ENCODE measurements at places on chromosomes 2 and 18. TPM values are rescaled to one million over a fixed set of nuclear protein-coding genes. Genes with fewer than 3 reads are reported as not detected.
A peak's percentile ranks its signal among the peaks of the same experiment; 100 is the strongest.

The MAP2 gene
- polyA plus RNA-seq, result 42.7 TPM

DNA sequence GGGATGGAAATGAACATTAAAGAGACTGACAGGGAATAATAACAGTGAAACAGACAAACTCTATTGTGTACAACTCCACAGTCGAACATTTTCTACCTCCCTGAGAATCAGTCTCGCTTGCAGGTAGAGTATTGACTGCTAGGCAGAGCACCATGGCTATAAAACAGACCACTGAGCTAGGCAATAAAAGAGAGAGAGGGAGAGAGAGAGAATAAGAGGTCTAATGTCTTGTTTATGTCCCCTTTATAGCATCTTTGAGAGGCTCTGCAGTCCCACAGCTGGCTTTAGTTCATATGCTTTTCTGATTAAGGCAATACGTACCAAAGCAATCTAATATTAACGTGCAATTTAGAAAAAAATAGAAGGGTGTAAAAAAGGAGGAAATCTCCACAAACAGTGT lies 652.6 kb downstream of the NRXN1 start:
- no peak for DNase-seq

DNA sequence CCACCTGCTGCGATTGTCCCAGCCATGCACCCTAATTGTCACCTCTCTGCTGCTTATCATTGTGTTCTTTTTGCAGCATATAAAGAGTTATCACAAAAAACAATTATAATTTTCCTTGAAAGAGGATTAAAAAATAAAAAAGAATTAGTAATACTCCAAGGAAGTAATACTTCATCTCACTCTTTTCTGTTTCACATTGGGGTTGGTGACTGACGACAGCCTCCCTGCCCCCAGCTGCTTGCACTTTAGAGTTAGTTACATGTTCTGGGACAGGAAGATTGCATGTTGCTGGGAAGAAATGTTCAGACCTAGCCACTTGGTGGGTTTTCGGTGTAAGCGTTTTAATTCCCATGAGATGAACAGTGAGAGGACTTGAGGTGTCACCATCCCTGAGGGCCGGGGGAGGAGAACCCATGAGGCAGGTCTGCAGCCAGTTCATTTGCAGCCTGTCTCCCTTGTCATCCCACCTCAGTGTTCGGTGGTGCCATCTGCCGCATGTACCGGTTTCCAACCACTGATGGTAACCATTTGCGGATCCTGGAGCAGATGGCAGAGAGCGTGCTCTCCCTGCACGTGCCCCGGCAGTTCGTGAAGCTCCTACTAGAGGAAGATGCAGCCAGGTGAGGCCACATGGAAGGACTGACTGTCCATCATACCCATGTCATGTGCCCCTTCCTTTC lies 69.1 kb downstream of the COA5 start:
- DNase-seq, result no peak

DNA sequence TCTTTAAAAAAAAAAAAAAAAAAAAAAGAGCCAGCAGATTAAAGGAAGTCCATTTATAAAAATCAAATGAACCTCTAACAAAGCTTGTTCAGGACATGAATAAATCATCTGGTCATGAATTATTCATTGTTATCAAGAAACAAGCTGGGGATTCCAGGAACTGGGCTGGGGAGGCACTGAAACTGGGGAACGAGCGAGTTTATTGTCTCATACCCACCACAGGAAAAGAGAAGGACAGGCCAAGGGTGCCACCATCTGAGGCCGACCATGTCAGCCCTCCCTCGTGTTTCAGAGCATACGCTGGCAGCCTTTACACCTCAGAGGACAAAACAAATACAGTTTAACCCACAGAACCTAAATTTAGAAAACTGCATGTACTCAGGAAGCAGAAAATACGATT lies 164.2 kb downstream of the VWC2L start:
- DNase-seq, result no peak

DNA sequence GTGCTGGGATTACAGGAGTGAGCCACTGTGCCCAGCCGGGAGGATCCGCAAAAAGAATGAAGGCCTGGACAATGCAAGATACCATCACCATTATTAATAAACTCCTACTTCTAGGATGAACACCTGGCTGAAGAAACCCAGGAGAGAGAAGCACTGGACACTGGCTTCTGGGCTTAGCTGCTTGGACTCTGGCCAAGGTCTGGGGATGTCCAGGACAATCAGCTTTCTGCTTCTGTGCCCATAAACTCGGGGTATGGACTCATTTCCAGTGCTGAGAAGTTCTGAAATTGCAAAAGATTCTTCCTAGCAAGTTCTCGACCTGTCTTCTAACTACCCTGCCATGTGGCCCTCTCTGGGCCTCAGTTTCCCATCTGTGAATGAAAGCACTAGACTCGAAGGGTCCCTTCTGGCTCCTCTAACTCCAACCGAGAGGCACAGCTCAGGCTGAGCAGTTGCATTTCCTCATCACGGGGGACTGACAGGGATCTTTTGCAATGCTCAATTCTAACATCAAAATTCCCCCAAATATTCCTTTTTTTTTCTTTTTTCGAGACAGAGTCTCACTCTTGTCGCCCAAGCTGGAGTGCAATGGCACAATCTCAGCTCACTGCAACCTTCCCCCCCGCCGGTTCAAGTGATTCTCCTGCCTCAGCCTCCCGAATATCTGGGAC lies 2.4 kb upstream of the SH2D6 start:
- DNase-seq, result no peak

DNA sequence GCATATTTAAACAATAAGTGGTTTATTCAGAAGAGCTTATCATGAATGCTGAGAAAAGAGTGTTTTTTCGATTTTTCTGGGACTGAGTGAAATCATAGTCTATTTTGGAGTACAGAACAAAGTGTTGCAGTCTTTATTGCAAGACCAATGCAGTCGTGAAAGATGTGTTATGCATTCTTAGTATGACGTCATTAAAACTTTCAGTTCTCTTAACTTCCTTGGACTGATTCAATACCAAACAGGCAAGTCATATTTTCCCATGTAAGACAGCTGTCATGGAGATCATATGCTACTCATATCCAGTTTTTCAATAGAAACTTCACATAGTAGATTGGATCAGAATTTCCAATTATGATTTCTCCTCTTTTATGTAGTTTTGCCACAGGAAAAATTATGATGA lies 92.6 kb downstream of the RIT2 start:
- DNase-seq, result no peak

GRCh38 chr2:159052157-159052601 lies 83.7 kb downstream of the TANC1 start:
- DNase-seq, result no peak

DNA sequence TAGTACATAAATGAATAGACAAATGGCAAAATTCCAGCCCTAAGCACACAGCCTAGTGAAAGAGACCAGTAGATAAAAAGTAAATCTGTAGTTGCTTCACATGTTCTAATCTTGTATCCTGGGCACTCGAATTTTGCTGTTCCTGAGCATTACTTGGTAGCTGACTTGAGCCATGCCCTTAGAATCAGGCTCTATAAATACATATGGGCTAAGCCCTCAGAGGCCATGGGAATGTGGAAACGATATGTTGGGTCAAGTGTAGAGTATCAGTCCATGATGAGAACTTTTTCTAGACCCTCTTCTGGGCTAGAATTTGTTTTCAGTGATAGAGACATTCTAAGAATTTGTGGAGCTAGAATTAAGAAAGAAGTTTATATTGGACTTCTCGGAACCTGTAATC lies 21.9 kb downstream of the ELAC1 start:
- no peak for DNase-seq

- DNase-seq, result no peak
Observed at GRCh38 chr2:84942964-84943421, 28.0 kb upstream of the KCMF1 start.

DNA sequence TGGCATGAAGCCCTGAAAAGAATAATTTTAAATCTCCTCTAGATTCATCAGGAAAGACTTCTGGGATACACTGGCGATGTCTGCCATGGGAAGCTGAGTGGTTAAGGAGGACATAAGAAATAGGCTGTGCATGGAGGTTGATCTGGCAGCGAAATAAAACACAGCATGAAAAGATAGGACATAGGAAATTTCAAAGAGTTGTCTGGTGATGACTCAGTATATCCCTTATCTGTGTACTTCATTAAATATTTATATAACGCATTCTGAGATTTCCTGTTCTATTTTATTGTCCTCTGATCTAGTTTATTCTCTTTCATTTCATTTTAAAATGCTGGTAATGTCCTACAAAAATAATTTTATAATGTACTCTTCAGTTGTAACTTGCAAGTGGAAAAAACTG lies 1337.3 kb upstream of the DDX18 start:
- DNase-seq, result no peak

DNA sequence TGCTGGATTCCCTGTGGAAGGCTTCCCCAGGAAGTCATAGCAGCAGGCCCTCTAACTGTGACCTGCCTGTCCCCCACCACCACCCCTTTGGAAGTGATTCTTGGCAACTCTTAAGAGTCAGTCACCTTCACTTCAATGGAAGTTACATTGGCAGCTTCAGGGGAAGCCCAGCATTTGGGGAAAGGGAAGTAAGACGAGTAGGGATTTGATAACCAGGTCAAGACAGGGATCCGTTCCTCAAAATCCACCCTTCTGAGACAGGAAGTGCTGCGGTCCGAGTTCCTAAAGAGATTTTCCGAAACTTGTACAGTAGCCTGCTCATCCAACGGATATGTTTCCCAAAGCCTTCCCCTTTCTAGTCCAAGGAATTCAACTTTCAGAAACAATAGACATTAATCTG lies 54.2 kb downstream of the MRPL35 start:
- DNase-seq, result no peak

GRCh38 chr2:56314796-56315195 lies 131.0 kb downstream of the CCDC85A start:
- DNase-seq, result no peak

DNA sequence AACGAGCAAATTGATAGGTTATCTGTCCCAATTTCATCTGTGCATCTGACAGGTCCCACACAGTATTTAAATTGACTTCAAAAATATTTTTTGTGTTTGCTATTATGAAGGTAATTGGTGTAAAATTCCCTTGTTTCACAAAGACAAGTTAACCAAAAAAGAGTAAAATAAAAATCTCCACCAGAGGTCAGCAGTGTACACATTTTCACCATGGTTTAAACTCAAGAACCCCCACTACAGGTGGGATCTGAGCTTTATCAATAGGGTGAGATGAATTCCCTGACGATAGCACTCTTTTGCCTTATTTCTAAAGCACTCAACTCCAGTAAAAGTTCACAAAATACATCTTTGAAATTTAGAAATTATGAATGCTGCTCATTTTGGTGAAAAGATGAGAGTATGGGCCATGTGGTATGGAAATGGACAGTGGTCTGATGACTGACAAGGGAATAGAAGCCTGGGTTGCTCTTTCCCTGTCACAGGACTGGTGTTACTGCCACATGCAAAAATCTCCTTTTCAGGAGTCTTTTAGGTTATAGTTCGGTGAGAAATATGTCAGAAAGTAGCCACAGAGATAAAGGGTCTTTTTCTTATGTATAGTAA lies 68.0 kb downstream of the SERPINB8 start:
- DNase-seq, result peak; percentile 44

DNA sequence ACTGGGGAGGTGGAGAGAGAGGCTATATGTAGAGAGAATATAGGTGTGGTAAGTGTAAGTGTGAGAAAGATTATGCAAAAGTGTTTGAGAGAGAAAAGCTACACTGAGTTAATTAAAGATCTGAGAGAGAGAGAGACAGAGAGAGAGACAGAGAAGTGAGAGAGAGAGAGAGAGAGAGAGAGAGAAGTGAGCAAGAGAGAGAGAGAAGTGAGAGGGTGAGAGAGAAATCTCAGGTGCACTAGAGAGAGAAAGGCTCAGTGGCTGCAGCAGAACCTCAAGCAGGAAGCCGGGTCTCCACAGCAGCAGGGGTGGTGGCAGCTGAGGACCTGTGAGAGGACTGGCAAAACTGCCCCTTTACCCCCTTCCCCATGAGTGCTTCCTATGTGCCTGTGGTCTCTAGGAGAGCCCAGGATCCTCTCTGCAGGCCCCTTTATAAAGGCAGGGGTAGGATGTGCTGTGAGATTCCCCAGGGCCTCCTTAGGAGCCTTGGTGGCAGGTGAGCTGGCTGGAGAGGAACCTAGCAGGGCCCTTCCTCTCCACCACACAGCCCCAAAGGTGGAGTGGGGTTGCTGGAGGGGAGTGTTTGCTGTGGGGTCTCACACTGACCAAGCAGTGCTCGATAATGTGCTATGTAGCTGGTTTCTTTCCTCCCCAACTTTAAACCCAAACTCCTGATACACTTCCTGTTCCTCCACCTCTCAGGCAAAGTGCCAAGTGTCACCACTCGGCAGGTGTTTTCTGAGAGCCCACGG lies 52.6 kb downstream of the SLC4A5 start:
- no peak for DNase-seq

DNA sequence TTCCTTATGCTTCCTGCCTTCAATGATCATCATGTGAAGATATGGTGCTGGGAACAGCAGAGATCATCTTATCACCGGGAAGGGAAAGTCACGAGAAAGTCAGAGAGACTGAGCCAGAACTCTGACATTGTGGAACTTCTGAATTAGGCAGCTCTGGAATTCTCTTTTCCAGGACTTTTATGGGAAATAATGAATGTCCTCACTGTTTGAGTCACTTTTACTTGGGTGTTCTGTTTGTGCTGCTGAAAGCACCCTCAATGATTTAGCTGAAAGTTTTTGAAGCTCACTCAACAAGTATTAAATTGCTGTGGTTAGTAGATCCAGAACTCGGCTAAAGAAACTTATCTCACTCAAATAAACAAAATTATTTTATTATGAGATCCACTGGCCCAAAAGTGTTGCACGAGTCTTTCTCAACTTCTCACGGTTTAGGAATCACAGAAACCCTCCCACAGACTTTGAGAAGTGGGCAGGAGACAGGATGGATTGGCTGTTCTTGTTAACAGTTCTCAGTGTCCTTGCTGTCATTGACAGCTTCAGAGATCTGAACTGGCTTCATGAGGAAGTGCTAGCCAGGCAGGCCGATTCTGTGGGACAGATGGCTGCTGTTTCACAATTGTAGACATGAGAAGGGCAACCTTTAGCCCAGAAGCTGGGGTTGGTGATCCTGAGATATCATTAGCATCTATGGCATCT lies 26.4 kb upstream of the ATRAID start:
- no peak for DNase-seq

- no peak for DNase-seq
Observed at GRCh38 chr2:18559531-18560030, 872 bp downstream of the RDH14 start.

Data from left kidney (tissue), 8 donors.